Left hindlimb (tissue), 1 donor: ENCODE measurements at places on chromosomes 2 and 18.
A peak's percentile ranks its signal among the peaks of the same experiment; 100 is the strongest.

- DNase-seq = no peak
These were observed 1669.3 kb downstream of the SUCLG1 start for GRCh38 chr2:82789851-82790205.

DNA sequence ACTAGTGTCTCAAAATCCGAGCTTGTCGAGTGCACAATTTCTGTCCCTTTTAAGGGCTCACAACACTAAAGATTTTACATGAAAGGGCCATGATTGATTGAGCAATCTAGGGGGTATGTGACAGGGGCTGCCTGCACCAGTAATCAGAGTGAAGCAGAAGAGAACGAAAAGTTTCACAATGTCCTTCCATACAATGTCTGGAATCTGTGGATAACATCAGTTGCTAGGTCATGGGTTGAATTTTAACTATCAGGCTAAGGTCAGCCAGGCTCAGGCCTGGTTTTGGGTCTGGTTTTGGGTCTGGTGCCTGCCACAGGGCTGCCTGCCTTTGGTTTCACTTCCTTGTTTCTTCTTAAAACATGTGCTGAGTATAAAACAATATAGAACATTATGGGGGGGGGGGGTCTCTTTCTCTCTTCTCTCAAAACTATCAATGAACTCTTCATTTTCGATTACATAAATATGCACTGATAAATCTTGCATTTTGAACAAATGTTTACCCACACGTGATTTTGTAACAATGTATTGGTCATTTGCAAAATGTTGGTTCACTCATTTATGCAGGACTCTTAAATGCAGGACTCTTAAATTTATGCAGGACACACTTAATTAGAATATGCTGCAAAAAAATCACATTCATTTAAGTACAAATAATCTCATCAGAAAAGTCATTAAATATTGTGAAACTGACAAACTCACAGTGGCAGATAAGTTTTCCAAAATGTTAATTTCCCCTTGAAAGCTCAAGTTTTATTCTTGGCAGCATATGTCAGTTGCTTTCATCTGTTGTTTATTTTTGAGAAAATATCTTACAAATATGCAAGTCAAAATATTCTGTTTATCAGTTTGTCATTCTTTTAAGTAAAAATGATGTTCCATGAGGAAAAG, 290.5 kb upstream of the KYNU start:
- no peak for DNase-seq

GRCh38 chr2:24993406-24994145, 21.8 kb upstream of the DNAJC27 start:
- no peak for DNase-seq

GRCh38 chr2:189328848-189329245, 112.4 kb upstream of the WDR75 start:
- no peak for DNase-seq

DNA sequence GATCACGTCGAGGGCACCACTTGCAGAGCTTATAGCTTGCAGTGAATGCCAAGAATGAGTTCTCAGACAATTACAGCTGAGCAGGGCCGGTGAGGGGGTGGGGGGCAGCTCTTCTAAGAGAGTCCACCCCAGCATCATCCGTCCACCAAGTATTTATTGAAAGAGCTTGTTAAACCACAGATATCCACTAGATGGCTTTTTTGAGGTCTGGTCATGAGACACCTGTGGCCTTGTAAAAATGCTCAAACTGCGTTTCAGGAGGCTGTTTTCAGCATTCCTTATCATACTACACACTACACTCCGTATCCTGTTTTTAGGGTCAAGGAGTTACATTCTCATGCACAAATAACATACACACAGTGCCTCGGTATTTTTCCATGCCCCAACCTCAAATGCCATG, 51.5 kb downstream of the DNAJC10 start:
- no peak for DNase-seq

GRCh38 chr18:57004366-57005121, 142.3 kb upstream of the BOD1L2 start:
- DNase-seq = no peak

- peak; percentile 41 for DNase-seq
These were observed 36.3 kb upstream of the ITM2C start for GRCh38 chr2:230828272-230828961.

GRCh38 chr18:58748899-58749595, 77.8 kb downstream of the MALT1 start:
- no peak for DNase-seq

GRCh38 chr2:105790461-105791149, 45.9 kb downstream of the NCK2 start:
- DNase-seq = no peak

- no peak for DNase-seq
These were observed 6.1 kb downstream of the AFF3 start for GRCh38 chr2:100136310-100136709.

DNA sequence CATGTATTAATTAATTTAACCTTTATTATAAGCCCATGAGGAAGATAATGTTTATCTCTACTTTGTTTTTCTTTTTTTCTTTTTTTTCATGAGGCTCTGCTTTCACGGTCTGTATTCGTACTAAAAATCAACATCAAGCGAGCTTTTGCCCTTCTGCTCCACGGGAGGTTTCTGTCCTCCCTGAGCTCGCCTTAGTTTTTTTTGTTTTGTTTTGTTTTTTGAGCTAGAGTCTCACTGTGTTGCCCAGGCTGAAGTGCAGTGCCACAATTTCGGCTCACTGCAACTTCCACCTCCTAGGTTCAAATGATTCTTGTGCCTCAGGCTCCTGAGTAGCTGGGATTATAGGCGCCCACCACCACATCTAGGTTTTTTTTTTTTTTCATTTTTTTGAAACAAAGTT, 29.9 kb upstream of the BMPR2 start:
- no peak for DNase-seq

DNA sequence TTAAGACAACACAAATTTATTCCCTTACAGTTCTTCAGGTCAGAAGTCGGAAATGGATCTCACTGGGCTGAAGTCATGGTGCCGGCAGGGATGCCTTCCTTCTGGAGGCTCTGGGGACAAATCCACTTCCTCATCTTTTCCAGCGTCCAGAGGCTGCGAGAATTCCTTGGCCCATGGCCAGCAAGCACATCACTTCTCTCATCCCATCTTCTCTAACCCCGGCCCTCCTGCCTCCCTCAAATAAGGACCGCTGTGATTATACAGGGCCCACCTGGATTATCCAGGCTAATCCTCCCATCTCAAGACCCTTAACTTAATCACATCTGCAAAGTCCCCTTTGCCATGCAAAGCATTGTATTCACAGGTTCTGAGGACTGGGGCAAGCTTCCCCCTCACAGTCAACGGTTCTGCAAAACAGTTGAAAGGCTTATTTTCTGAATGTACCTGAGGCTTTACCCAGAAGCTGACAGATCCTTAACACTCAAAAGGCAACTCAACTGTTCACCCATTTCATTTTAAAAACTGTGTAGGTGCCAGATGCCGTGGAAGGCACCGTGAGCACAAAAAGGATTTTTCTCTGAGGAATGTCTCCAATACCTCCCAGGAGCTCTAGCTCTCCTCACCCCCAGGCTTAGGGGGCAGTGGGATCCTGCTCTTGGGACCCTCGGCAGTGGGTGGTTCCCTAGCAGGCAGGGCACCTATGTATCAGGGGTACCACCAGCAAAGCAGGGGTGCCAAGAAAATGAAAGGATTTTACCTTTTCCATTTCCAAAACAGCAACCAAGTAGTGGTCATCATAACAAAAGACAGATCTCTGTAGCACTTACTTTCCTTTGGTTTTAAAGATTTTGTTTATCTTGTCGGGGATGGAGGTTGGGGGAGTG, 84.0 kb downstream of the KCTD1 start:
- DNase-seq = no peak

- no peak for DNase-seq
These were observed 94.9 kb downstream of the MALT1 start for GRCh38 chr18:58766164-58766563.

GRCh38 chr2:146312899-146313298, 1531.9 kb upstream of the ACVR2A start:
- no peak for DNase-seq

- no peak for DNase-seq
These were observed 77.4 kb upstream of the GCFC2 start for GRCh38 chr2:75788154-75788553.

DNA sequence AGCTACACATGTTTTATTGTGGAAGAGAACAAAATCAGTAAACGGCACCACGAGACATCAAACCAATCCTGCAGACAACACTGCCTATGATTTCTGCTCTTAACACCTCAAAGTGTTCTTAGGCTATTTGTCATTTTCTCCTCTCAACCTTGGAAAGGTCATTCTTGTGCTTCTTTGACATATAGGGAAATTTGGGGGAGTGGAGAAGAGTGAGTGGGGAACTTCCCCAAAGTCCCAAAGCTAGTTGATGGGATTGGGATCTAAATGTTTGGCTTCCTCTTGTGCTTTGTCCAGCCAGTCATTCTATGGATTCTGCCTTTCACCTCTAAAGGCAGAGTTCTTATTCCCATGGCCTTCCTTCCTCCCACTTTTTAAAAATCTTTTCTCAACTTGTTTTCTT, 5.8 kb upstream of the MRO start:
- DNase-seq = no peak

- DNase-seq = no peak
These were observed 123.9 kb downstream of the TMEM17 start for GRCh38 chr2:62382122-62382521.

DNA sequence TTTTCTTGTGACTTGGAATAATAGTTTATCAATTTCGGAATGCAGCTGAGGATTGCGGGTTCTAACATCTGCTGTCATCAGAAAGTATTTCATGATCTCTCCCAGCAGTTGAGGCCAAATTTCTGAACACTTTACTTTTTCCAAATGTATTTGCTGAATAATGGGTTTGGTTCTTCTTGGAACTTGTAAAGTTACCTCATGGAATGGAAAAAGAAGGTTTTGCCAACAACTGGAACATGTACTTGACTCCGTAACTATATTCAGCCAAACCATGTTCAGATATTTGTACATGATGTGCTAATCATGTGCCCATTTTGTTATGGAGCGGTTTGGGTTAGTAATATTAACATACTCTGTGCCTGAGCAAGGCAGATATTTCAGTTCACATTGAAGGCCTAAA, 119.6 kb downstream of the LCLAT1 start:
- no peak for DNase-seq

DNA sequence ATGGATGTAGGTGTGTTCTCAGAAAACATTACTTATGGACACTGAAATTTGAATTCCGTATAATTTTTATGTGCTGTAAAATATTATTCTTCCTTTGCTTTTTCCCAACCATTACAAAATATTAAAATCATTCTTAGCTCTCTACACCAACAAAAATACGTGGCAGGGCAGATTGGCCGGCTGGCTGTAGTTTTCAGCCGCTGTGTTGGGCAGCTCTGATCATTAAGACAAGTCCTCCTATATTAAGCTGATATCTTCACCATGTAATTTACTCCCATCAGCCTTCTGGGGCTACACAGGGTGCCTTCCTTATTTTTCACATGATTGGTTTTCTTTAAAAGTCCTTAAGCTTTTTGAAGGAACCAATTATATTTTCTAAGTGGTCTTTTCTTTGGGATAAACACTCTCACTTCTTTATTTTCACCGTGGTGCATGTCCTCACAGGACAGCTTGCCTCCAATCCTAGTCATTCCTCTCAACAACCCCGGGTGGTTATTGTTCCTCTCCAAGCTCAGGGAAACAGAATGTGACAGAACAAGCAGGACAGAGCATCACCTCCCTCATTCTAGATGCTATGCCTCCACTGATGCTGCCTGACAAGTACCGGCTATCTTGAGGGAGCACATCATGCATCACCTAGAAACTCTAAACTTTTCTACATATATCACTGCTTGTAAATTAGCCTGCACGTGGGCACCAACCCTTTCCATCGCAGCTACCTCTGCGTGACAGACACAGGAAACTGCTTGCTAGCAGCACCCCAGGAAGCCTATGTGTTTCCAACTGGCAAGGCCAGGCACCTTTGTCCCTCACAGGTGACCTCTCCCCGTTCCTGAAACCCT, 362.3 kb downstream of the MYCN start:
- DNase-seq = no peak

DNA sequence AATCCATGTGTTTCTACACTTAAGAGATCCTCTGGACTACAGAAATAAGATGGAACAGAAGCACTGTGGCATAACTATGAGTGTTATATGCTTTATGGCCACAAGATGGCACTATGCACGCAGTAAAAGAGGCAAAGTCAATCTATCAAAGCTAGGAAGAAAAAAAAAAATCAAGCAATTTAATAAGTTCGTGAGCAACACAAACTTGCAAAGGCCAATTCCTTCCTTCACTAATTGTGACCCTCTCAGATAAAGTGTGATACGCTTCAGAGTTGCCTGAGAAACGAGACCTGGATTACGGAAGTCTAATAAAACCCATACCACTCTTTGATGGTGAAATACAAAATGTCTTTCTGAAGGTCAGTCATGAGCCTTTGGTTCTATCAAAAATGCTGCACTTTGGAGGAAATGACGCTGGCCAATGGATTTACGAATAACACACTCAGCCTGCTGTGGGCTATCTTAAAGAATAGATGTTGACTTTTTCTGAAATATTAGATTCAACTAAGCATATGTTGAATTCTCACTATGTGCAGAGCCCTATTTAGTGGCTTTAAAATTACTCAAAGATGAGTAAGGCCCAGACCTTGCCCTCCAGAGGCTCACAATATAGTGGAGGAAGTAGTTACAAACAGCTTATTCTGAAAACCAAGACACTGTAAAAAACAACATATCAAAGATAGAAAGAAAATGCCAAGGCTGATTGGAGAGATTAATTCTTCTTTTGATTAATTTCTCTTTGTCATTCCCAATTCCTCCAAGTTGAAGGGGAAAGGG, 35.5 kb upstream of the TTR start:
- DNase-seq = no peak

DNA sequence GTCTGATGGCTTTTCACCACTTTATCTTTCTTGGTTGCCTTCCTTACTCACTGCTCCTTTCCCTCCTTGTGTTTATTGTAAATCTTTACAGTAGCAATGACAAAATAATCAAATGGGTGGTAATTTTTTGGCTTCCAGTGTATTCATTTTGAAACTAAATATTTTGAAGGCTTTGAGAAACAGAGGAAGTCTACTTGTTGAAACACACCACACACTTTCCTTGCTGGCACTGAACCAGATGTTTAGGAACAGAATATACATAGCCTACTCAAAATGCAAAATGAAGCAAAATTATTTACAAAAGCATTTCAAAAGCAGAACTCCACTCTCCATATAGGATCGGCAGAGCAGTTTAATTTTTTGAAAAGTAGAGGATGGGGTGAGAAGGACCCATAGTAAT, 189.8 kb downstream of the LTBP1 start:
- no peak for DNase-seq

DNA sequence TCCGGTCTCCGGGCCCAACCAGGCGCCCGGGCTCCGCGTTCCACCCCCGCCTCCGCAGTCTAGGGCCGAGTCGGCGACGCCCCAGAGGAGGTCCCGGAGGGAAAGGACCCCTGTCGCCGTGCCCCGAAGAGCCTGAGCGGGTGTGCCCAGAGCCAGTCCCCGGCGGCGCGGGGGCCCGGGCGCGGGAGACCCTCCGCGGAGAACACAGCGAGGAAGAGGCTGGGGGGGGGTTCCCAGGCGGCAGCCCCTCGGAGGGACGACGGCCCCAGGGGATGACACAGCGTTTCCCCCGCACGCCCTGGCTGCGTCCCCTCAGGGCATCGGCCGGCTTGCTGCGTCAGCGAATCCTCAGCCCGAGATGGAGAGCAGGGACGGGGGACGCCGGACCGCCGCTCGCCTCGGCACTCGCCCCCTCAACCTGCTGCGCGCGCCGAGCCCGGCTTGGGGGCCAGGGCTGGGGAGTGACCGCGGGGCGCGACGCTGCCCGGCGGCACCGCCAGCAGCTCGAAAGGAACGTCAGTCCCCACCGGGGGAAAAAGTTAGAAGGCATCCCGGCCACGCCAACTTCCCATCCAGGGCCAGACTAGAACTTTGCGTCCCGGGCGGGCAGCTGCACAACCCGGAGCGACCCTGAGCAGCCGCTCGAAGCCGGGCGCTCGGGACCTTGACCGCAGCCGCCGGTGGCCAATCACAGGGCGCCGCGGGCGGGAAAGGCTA, 711 bp downstream of the SFXN5 start:
- DNase-seq = no peak
